ENCODE measurements at places on chromosomes 5 and 9.

GRCh38 chr5:3564827-3565518, 30.7 kb upstream of the IRX1 start:
- DNase-seq: no peak

DNA sequence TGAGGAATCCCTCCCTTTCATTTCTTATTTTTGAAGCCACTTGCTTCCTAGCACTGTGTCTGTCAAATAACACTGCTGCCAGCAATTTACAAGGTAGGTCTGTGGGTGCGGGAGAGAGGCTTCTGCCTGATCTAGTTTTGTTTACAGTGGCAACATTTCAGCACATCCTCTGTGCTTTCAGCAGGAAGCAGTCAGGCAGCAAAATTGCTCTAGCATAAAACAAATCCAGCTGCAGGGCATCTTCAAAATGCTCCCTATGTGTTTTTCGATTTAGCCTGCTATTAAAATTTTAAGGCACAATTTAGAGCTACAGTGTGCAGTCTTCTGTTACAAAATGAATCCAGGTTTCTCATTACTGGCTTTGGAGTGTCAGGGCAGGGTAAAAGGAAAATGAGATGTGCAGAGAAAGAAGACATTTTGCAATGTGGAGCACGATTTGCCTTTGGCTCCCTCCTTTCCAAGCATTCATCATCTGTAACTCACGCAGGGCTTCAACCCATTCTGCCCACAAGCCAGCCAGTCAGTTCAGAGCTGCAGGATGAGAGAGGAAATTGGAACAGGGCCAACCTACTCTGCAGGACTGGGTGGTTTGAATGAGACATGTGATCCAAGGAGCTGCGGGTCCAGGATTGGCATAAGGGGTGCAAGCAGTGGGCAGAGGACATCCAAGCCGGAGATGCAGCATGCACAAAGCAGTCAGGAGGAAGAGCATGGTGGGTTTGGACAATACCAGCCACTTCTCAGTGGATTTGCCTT, 143.4 kb upstream of the APC start:
- no peak for DNase-seq

- DNase-seq: no peak
These were observed 102.2 kb downstream of the DEPDC1B start for GRCh38 chr5:60597572-60598320.

DNA sequence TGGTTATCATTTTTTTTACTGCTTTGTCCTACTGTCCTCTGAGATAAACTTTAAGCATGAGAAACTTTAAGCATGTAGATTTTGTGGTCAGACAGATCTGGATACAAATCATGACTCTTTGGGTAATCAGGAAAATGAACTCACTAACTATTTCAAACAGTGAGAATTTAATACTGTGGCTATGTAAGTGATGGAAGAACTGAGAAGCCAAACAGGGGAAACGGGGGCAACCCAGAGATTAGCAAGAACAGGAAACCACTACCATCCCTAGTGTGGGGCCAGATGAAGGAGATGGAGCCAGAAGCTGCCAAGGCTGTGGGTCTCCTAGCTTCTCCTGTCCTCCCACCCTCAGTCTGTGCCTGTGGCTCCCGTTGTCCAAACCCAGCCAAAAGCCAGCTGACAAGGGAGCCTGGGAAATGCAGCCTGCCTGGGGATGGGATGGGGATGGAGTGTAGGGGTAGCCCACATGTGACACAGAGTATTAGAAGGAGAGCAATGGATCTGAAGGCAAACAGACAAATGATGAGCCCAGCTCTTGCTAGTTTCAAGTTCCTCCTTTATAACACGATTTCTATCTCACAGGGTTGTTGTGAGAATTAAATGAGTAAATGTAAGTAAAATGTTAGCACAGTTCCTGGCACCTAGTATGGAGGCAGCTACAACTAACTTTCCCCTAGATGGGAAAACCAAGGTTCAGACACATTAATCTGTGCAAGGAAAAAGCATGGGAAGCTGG, 27.7 kb upstream of the CDC23 start:
- DNase-seq: no peak

DNA sequence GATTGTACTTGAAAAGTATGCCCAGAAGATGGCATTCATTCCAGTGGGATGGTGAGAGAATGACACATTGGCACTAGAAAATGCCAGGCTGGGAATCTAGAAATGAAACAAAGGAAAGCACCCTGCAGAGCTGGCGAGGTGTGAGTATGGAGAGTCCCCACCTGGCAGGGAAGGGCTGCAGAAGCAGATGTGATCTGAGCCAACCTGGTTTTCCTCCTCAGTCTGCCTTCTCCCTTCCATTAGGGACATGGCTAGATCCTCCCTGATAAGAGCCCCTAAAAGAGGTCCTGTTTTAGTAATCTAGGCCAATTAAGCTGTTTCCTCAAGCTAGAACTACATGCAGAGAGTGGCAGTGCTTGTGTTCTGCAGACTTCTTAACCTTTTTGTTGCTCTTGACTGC, 24.7 kb upstream of the TNFSF15 start:
- DNase-seq: no peak

GRCh38 chr5:92401492-92401891, 1018.4 kb upstream of the ARRDC3 start:
- peak; percentile 6 for DNase-seq

GRCh38 chr9:91077624-91078368, 276.2 kb downstream of the SYK start:
- no peak for DNase-seq

DNA sequence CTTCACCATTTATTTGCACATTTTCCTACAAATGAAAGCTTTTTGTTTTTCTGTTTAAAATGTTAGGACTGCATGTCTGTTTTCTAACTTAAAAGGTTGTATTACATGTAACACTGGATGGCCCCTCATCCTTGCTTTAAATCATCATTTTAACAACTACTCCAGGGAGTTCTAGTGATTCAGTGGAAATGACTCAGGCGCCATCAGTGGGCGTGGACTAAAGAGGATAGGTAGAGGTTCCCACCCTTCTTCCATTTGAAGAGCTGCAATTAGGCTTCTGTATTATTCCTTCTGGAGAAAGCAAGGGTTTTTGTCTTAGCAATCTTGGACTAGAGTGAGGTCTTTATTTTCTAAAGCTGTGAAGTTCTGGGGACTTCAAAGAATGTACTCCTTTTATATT, 213.7 kb downstream of the TMEM38B start:
- DNase-seq: no peak

- no peak for DNase-seq
These were observed 12.2 kb upstream of the PJA2 start for GRCh38 chr5:109421956-109422355.

DNA sequence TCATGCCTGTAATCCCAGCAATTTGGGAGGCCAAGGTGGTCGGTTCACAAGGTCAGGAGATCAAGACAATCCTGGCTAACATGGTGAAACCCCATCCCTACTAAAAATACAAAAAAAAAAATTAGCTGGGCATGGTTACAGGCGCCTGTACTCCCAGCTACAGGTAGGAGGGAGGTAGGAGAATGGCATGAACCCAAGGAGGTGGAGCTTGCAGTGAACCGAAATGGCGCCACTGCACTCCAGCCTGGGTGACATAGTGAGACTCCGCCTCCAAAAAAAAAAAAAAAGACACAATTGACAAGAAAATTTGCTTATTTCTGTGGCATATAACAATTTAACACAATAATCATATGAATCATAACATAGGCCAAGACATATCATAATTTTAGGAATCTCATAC, 35.3 kb upstream of the ZNF131 start:
- DNase-seq: no peak

DNA sequence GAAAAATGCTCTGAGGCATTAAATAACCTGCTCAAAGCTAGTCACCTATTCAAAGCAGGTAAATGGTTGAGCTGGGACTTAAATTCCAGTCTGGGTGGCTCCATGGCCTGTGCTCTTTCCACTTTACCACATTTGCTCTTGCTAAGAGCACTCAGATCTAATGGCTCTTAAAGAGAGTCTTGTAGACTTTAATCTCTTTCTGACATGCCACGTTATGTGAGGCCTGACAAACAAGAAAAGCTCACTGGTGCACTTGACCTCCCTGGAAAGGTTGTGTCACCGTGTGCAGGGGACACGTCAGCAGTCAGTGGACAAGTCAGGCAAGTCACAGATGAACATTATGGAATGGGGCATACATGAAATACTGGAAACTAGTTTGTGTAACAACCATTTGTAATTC, 129.9 kb upstream of the RPS23 start:
- DNase-seq: no peak

All from NT2/D1 (cell line).